ENCODE measurements at places on chromosomes 4 and X. TPM values are rescaled to one million over a fixed set of nuclear protein-coding genes. Genes with fewer than 3 reads are reported as not detected.

The CABS1 gene
- total RNA-seq: not detected

DNA sequence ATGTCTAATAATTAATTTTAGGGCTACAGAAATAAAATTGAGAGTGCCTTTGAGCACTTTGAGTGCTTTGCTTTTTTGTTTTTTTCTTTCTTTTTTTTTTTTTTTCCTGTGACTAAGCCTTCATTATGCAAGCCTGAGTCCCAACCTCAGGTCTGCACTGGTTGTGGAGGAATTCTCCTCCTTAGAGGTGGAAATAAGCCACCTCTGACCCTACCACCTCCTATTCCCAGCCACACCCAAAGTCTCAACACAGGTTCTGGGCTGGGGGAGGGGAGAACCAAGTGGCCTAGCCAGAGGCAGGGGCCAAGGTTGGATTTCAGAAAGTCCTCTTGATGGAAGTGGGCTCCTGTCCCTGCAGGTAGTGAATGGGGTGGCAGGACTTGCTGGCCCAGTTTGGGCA, 180.2 kb downstream of the ARAP2 start:
- DNase-seq: no peak
- H3K27me3 ChIP-seq: no peaks in the 10 kb centered on the region
- H3K4me3 ChIP-seq: no peak overlapping the region
- peaks cover 22% of the 10 kb centered on the region for H3K36me3 ChIP-seq
- no peak overlapping the region for H3K27ac ChIP-seq
- no peaks in the 10 kb centered on the region for H3K4me1 ChIP-seq

- no peaks in the 10 kb centered on the region for H3K4me1 ChIP-seq
- no peaks in the 10 kb centered on the region for H3K27me3 ChIP-seq
- no peak overlapping the region for H3K27ac ChIP-seq
- no peak overlapping the region for H3K4me3 ChIP-seq
These were observed 147.2 kb upstream of the SFRP2 start for GRCh38 chr4:153936121-153936520.

- DNase-seq: no peak
- no peaks in the 10 kb centered on the region for H3K27me3 ChIP-seq
- no peaks in the 10 kb centered on the region for H3K36me3 ChIP-seq
- H3K4me1 ChIP-seq: no peaks in the 10 kb centered on the region
These were observed 911.2 kb downstream of the FSTL5 start for GRCh38 chr4:161252520-161253141.

DNA sequence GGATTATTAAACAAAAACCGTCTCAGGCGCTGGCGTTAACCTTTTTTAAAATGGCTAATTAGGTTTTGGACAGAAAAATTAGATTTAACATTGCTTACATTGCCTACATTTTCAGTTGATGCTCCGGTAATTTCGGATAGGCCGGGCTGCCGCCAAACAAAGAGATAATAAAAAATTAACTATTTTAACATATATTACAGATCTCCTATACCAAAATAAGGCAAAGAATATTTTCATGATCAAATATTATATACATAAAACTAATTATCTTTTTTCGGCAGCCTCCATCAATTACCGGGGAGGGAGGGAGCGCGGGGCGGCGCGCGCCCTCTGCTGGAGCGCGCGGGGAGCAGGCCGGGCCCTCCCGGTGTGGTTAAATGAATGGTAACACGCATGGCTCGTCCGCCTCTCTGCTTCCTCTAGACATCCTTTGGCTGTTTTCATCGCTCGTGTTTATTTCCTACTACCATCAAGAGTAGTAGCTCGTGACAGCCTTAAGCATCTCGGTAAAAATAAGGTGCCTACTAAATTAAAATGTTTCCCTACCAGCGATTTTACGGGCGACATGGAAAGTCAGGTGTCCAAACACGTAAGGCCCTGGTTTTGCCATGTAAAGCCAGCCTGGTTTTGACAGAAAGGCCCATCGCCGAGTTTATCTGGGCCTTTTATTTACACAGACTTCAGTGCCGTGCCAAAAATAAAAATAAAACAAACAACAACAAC, 52.4 kb upstream of the TMEM33 start:
- peak overlapping the region; percentile 27 for H3K4me3 ChIP-seq
- peaks cover 35% of the 10 kb centered on the region for H3K4me1 ChIP-seq
- DNase-seq: peak; percentile 21
- H3K27ac ChIP-seq: no peak overlapping the region

Measured in tibial nerve (tissue), 4 donors.